Hypothalamus (tissue), 51 donors: ENCODE measurements at places on chromosomes 4 and X.
A peak's percentile ranks its signal among the peaks of the same experiment; 100 is the strongest.

DNA sequence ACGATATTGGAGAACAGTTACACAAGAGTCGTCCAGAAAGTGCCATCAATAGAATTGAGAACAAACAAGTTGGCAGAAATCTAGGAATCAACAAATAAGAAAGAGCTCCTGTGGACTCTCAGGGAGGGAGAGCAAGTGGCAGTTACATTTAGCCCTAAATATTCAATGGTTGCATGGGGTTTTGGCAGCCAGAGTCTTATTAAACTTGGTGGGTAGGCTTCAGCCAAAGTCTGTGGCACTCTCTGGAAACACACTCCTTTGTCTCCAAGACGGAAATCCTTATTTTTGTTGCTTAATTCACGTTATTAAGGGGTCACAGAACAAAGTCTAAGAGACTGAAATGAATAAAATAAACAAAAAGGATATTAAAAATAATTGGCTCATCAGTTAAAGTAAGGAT lies 742.2 kb upstream of the ATOH1 start:
- DNase-seq, result peak; percentile 2

GRCh38 chr4:132396636-132397035 lies 752.5 kb upstream of the PCDH10 start:
- no peak for DNase-seq

- DNase-seq, result no peak
Measured at GRCh38 chr4:114998316-114998715, 115.1 kb downstream of the NDST4 start.

DNA sequence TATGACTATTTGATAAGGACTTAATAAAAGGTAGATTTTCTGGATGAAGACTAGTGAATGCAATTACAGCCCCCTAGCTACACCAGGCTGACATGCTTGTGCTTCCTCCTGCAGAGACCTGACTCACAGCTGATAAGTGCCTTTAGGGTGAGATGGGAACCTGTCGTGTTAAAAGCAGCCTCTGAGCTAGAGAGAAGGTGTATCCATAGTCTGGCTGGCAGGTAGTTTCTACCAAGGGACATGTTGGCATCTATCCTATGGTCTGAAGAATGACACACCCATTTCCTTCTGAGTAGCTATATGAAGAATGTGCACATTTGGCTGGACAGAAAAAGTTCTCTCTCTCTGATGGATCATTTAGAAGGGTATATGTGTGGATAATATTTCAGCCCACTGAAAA lies 64.1 kb downstream of the PARM1 start:
- DNase-seq, result no peak

GRCh38 chrX:150907474-150907873 lies 9.0 kb upstream of the CD99L2 start:
- DNase-seq, result no peak

- DNase-seq, result no peak
Measured at GRCh38 chr4:145619639-145619996, 433 bp downstream of the MMAA start.

DNA sequence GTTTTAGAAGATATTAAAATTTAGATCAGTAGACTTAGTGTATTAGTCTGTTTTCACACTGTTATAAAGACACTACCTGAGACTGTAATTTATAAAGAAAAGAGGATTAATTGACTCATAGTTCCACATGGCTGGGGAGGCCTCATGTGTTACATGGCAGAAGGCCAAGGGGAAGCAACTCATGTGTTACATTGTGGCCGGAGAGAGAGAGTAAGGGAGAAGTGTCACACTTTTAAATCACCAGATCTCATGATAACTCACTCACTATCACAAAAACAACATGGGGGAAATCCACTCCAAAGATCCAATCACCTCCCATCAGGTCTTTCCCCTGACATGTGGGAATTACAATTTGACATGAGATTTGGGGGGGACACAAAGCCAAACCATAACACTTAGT lies 1159.7 kb upstream of the PCDH7 start:
- no peak for DNase-seq

- no peak for DNase-seq
Measured at GRCh38 chrX:69504626-69505612, 793 bp downstream of the NALF2 start.

- DNase-seq, result no peak
Measured at GRCh38 chr4:164771088-164771487, 17.2 kb downstream of the SMIM31 start.

DNA sequence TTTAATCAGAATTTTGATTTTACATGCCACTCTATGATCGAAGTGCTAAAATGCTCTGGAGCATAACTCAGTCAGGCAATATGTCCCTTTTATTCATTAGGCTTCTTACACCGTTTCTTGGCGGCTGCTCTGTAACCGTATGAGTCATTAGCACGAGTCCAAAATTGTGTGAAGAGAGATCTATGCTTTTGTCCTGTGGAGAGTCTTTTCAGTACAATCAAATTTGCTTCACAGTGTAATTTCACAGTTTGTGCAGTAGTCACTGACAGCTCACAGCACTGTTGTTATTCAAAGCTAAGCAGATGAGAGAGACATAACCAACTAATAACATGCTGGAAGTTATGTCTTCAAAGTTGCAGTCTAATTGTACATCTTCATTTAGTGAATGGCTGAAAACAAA lies 167.8 kb downstream of the PCDH10 start:
- DNase-seq, result no peak

DNA sequence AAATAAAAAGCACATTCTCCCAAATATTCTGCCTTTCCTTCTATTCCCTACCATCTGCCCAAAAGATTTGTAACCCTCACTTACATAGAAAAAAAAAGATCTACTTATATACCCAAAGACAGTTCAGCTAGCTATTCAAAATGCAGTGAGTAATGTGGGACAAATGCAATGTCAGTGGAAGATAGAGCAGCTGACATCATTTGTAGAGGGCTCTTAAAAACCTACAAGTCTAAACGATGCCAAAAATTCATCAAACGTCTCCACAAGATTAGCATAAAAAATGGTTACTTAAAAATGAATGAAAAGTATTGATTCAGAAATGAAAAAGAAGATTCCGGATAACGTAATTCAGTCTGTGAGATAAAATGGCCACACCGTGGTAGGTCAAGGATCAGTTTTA lies 96.5 kb downstream of the ASB9 start:
- no peak for DNase-seq

- no peak for DNase-seq
Measured at GRCh38 chr4:90069151-90069550, 58.0 kb upstream of the CCSER1 start.

GRCh38 chr4:79875344-79875899 lies 197.6 kb downstream of the ANTXR2 start:
- no peak for DNase-seq

DNA sequence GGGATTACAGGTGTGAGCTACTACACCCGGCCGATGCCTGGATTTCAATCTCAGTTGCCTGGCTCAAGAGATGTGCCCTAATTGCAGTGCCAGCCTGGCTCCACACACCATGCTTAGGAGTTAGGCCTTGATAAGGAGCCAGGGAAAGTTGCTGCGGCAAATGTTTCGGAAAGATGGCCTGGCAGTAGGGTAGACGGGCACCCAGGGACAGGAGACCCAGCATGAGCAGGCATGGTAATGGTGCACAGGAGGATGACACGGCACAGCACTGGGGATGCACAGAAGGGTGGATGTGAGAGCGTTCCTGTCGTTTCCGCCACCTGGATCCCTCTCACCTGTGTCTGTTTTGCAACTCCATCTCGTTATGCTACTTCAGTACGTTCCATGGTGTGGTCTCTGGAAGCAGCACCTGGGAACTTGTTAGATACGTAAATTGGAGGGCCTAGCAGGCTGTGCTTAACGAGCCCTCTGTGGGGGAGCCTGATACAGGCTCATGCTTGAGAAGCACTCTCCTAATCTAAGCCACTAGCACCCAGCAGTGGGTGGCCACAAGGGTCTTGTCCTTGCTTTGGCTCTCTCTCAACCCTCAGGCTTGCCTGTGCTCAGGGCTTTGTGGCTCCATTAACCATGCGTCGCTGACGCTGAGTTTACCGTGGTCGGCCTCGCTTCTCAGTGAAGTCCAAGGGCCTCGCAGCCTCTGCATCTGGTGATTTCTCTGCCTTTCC lies 20.3 kb downstream of the RNF4 start:
- no peak for DNase-seq

GRCh38 chrX:150574559-150575418 lies 6.4 kb downstream of the MTM1 start:
- DNase-seq, result no peak

- no peak for DNase-seq
Measured at GRCh38 chr4:20612313-20612712, 87.9 kb upstream of the PACRGL start.

DNA sequence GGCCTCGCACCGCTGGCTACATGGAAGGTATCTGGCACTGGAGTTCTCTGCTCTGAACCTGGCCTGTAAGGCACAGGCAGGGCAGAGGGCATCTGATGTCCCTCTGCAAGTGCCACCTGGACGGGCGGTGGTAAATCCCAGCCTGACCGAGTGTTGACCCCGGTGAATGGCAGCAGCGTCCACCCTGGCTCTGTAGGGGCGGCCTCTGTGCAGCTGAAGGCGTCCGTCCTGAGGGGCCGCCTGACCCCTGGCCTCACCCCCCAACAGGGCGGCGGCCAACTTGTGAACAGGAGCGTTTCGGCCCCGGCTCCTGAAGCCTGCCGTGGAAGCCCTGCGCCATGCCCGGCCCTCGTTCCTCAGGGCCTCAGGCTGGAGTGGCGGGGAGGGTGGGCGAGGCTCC lies 51.4 kb downstream of the CPZ start:
- DNase-seq, result no peak

GRCh38 chr4:41359836-41360213 lies 103.1 kb downstream of the UCHL1 start:
- DNase-seq, result no peak

GRCh38 chr4:107203733-107204132 lies 167.6 kb upstream of the DKK2 start:
- no peak for DNase-seq

DNA sequence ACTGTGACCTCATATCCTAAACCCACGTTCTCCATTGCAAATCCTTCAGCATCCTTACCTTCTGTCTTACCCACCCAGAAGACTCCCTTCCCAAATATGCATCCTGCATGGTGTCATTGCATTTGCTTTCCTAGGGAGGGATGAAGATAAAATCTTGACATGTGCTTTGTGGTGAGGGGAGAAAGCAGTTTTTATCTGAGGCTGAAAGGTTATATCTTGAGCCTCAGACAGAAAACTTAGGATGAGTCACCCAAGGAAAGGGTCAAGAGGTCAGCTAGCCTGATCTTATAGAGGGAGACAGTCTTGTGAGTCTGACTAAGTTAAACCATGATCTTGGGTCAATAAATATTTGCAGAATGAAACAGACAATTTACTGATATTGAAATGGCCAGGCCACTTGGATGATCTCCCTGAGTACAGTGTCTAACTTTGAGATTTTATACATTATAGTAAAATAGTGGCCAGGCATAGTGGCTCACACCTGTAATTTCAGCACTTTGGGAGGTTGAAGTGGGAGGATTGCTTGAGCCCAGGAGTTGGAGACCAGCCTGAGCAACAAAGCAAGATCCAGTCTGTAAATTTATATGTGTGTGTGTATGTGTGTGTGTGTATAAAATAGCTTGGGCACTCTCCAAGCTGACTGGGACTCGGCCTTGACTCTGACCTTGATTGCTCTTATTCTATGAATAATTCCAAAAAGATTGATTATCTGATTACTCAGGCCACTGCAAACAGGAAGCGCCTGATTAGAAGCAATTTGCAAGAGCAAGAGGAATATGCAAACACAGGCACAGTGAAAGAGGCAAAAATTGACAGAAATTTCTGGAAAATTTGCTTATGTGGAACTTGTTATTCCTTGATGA lies 15.4 kb upstream of the FAM9C start:
- no peak for DNase-seq

DNA sequence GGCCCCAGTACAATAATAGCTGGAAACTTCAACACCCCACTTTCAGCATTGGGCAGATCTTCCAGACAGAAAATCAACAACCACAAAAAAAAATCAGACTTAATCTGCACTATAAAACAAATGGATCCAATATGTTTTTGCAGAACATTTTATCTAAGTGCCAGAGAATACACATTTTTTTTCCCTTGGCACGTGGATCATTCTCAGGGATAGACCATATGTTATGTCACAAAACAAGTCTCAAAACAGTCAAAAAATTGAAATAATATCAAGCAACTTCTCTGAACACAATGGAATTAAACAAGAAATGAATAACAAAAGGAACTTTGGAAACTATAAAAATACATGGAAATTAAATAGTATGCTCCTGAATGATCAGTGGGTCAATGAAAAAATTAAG lies 576.3 kb downstream of the PCDH19 start:
- no peak for DNase-seq

GRCh38 chr4:135249024-135249423 lies 1047.4 kb upstream of the PABPC4L start:
- DNase-seq, result no peak

DNA sequence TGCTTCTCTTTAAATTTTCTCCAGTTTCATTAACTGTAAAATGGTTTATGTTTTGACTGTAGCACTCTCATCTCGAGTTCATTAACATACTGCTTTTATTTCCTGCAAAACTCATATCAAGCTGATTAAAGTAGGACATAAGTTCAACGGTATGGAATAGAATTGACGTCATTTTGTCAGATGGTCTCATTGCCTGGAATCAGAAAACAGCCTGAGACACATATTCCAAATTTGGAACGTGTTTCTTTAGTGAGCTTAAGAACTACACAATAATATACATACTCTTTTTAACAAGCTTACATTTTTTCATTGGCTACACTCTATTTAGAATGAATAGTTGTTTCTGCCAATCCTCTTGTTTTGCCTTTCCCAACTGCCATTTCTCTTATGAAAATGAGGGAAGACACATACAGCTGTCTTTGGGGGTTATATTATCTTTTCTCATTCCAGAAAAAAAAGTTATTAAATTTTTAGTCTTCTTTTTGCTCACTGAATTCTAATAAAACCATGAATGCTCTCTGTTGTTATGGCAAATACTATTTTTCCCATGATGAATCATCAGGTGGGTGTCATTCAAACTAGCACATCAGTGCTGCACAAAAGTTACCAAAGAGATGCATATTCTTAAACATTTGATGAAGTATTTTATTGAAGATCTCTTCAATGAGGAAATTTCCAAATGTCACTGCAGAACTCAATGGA lies 162.8 kb downstream of the GABRB1 start:
- DNase-seq, result no peak

- DNase-seq, result no peak
Measured at GRCh38 chr4:138317175-138317748, 75.1 kb upstream of the SLC7A11 start.

- no peak for DNase-seq
Measured at GRCh38 chr4:6710282-6710681, 617 bp upstream of the MRFAP1L1 start.

- DNase-seq, result no peak
Measured at GRCh38 chr4:26321373-26322221, 783 bp downstream of the RBPJ start.

DNA sequence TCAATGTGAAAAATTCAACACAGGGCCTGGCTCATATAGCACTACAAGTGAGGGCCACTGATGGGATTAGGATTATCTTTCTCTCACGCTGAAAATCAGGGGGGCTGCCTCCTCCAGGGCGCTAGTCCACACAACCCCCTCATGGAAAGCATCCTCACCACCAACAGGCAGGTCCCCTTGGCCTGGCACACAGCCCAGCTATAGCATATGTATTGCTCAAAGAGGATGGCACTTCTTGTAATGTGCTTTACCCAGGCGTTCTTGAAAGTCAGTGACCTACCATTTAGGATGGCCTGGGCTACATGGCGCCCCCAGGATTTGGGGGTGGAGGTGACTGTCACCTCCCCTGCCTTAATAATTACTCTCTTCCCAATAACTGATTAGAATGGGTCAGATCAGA lies 71.0 kb upstream of the LSM6 start:
- no peak for DNase-seq

- DNase-seq, result no peak
Measured at GRCh38 chrX:123422875-123423274, 238.8 kb downstream of the GRIA3 start.
